Suprapubic skin (tissue), 4 donors: ENCODE measurements at places on chromosomes 13 and 19. TPM values are rescaled to one million over a fixed set of nuclear protein-coding genes. Genes with fewer than 3 reads are reported as not detected.
A peak's percentile ranks its signal among the peaks of the same experiment; 100 is the strongest.

DNA sequence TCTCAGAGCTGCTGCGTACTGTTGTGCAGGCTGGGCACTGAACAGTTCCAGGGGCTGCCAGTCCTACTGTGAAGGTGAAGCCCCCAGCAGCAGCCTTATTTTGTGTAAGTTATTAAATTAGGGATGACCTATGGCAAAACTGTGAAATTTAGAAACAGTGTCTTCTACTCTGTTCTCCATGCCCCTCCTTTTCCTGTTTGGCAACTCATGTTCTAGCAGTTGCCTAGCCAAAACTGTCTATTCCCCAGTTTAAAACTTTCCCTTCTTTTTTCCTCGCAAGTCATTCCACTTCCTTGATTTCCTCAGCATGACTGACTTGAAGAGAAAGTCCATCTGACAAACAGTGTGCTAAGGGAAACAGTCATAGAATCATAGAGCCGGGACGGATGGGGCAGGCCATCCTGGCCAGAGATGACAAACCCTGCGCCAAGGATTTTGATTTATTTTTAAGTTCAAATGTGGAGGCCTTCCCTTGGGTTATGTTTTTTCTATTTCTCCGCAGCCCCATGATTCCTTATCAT is 78.1 kb upstream of the OLFM4 start:
- no peak for DNase-seq

GRCh38 chr13:31056644-31057271 is 104.9 kb downstream of the HSPH1 start:
- DNase-seq: no peak

DNA sequence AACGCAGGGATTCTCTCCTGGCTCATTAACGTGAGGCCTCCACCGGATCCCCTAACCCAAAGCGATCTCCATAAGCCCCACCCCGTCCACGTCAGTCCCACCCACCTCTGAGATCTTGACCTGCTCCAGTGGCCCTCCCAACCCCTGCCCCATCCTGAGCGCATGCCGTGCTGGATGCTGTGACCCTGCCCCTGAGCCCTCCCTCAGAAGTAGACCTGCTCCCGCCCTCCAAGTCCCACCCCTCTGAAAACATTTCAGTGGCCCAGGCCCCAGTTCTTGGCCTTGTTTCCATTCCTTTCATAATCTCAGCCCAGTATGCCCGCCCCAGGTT is 19.9 kb downstream of the LMTK3 start:
- no peak for DNase-seq

DNA sequence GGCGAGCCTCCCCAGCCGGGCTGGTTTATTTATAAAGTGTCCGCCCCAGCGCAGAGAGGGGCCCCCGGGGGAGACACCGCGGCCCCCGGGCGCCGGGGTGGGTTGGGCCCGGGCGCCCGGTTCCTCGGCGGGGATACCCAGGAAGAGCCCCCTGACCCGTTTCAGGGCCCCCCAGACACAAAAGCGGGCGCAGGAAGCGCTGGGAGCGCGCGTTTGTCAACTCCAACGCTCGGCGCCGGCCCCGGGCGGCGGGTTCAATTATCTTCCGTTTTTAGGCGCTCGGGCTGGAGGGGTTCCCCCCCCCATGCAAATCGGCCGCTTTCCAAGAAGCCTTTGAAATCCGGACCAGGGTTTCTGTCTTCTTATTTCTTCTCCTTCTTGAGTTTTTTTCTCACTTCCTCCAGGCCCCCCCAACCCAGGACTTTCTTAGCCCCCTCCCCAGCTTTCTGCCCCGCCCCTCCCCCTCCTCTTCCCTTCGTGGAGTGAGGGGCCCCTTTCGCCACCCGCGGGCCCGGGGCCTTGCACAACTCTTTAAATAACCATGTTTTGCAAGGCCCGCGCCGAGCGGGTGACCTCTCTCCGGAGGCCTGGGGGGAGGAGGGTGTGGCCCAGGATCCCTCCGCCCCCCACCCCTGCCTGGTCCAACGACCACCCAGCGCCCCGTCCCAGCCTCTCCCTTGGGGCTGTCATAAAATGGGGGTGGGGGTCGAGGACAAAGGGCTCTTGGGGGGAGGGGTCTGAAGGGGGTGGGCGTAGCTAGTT is 935 bp downstream of the ARID3A start:
- peak; percentile 87 for DNase-seq

GRCh38 chr13:107612376-107612775 is 603.0 kb downstream of the LIG4 start:
- no peak for DNase-seq

GRCh38 chr19:1745589-1746031 is 7.7 kb upstream of the ONECUT3 start:
- no peak for DNase-seq

- DNase-seq: no peak
These were observed 158.9 kb downstream of the ZIC5 start for GRCh38 chr13:99812625-99813024.

DNA sequence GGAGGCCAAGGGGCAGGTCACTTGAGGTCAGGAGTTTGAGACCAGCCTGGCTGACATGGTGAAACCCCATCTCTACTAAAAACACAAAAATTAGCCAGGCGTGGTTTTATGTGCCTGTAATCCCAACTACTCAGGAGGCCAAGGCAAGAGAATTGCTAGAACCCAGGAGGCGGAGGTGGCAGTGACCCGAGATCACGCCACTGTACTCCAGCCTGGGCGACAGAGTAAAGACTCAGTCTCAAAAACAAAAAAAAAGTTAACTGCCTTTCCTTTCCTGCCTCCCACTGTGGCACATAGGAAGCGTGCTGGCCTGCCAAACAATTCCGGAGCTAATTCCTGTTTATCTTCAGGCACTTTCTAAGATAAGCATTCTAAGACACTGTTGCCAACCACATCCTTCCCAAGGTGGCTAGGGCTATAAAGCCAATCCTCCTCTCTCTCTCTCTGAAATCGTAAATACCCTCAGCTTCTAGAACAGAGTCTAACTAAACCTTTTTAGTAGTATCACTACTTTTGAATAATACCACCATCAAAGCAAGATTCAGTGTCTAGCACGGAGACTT is 21.6 kb downstream of the SLC25A30 start:
- no peak for DNase-seq

GRCh38 chr13:28321756-28322155 is 173.2 kb downstream of the FLT1 start:
- DNase-seq: no peak

DNA sequence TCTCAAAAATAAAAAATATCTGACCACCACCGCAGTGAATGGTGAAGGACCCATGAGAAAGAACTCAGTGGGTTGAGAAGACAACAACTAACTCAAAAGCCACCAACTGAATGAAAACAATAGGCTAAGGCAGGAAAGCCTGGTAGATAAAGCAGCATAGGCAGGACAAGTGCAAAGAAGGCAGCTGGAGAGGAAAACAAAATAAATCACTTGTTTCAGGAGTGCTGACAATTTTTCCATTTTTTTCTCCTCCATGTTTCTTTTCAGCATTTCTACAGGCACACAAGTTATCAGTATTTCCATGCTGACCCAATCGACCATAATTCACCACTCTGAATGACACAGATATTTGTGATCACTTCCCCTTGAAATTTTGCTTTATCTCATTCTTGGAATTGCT is 597.8 kb downstream of the LIG4 start:
- no peak for DNase-seq

GRCh38 chr19:33268162-33268991 is 34.0 kb downstream of the CEBPA start:
- DNase-seq: no peak

The BRCA2 gene
- 1.5 TPM for total RNA-seq

The TEX101 gene
- not detected for total RNA-seq

The ZNF296 gene
- total RNA-seq: 4.3 TPM

The ZNF534 gene
- total RNA-seq: not detected

The KLK15 gene
- total RNA-seq: not detected
